ENCODE measurements at places on chromosomes 1 and 21.

GRCh38 chr1:217063172-217063908 lies 340.1 kb upstream of the ESRRG start:
- ATAC-seq, result no peak

DNA sequence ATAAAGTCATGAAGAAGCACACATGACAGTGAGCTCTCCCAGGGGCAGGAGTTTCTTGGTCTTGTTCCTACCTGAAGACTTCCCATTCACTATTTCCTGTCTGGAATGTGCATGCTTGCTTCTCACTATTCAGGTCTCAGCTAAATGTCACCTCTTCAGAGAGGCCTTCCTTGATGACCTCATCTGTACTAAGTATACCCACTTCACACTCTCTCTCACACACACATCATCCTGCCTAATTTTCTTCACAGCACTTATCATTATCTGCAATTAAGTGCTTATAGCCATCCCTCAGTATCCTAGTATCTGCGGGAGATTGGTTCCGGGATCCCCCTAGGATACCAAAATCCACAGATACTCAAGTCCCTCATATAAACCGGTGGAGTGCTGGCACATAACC lies 146.4 kb upstream of the IVNS1ABP start:
- no peak for ATAC-seq

DNA sequence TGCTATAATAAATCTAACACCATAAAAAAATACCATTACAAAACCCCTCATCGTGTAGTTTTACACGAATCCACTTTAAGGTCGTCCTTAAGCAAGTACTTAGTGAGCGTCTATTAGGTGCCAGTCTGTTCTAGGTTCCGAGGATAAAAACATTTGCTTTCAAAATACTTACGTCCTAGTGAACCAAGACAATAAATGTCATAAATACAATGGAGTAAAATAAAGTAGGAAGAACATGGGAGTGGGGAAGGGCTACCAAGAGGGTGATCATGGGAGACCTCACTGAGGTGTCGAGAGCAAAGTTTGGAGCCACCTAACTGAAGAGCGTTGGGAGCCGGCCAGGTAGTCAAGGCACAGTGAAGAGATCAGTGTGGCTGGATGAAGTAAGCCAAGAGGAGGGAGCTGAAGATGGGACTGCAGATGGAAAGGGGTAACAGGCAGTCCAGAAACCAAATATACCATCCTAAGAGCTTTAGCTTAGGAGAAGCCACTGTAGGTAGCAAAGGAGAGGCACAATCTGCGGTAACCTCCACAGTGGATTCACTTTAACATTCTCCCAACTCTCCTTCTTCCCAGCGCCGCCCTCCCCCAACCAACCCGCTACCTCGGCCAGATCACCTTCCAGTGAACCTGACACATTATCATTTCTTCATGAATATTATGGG lies 684 bp downstream of the LTN1 start:
- ATAC-seq, result no peak

DNA sequence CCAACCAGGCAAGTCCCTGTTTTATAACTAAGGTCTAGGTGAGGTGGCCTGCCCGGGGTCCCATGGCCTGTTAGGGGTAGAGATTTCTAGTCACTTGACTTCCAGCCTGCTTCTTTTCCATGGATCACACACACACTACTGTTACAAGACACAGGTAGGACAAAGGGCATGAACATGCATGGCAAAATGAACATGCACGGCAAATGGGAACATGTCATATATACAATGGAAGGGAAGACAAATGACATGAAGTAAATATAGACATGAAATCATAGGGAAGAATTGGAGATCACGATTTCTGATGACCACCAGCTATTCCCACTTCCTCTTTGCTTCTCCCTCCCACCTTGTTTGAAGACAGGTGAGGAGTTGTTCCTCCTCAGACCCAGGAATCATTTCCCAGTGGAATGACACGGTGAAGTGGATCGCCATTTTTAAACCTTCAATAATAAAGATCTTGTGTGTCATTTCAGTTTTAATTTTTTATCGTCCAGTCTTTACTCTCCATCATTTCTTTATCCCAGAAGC lies 47.6 kb upstream of the ATF3 start:
- ATAC-seq, result no peak

GRCh38 chr1:206935491-206936067 lies 10.7 kb downstream of the PIGR start:
- peak; percentile 52 for ATAC-seq

DNA sequence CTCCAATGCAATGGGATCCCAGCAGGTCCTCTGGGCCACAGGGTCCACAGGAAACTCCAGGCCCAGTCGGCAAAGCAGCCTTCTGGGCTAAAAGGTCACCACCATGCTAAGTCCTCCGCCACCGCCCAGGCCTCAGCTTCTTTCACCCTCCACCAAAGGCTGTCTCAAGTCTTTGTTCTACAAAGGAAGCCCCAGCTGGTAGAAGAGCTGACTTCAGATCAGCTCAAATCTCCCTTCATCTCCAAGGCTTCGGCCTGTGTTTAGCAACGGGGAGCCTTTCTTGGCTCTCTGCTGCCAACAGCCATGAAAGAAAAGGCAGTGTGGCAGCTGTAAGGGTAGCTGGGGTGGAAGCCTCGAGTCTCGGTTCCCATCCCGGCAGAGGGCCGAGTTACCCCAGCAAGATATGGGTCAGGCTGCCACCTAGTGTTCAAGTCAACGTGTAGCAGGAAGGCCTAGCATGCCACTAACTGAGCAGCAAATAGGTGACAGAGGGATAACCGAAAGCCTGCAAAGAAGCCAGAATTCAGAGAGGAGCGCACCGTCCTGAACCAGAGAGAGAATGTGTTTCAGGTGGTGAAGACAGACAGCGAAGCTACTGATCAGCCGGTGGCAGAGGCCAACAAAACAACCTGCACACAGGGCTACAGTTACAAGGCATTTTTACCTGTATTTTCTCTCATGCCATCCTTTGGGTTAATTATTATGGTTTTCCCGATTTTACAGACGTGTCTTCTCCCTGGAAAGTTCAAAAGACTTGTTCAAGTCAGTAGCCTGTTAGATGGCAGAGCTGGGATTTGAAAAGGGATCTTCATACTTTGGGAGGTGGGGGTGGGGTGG lies 26.8 kb upstream of the CRNN start:
- peak; percentile 94 for ATAC-seq

GRCh38 chr1:184028854-184029623 lies 8.5 kb downstream of the COLGALT2 start:
- ATAC-seq, result no peak

DNA sequence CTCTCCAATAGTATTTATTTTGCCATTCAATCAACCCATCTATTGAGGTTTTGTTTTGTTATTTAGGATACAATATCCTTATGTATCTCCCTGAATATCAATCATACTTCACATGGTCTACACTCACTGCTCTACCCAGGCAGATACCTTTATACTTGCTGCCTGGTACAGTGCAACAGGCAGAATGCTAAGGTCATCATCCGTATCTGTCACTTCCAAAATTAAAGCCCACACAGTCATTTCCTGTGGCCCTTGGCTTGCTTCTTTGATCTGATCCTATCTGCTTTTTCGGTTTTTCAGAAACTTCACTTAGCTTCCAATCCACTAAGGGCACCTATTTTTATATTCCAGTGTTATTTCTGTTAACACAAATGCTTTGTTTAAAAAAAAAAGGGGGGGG lies 22.3 kb upstream of the ZZZ3 start:
- no peak for ATAC-seq

DNA sequence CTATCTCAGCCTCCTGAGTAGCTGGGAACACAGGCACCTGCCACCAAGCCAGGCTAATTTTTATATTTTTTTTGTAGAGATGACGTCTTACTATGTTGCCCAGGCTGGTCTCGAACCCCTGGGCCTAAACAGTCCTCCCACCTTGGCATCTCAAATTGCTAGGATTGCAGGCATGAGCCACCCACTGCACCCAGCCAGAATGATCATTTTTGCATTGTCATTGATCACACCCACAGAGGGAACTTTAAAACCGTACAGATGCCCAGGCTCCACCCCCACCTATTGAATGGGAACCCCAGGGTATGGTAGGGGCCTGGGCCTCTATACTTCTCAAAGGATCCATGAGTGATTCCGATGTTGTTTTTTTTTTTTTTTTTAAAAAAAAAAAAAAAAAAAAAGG lies 36.7 kb downstream of the ETNK2 start:
- ATAC-seq, result no peak

DNA sequence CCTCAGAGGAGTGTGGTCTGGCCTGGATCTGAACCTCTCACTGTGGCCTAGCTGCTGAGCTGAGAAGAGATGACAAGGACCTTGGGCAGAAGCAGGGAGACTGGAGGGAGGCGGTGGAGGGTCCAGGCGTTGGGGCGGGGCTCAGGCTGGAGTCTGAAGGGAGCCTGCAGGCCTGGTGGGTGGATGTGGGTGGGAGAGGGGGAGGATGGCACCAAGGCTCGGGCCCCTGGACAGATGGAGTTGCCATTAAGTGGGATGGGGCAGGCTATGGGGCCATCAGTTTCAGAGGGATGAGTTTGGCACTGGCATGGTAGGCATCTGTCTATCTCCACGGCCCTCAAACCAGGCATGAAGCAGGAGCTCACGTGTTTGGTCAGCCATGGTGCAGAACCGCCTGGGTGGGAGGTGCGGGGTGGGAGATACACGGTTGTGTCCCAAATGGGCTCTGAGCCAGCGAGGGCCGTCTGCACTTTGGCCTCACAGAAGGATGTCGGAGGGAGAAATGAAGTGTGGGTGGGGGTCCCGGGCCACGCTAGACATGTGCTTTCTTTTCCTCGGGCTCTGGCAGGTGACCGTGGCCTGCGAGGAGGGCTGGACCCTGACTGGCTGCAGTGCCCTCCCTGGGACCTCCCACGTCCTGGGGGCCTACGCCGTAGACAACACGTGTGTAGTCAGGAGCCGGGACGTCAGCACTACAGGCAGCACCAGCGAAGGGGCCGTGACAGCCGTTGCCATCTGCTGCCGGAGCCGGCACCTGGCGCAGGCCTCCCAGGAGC lies 23.6 kb downstream of the PCSK9 start:
- ATAC-seq, result no peak

GRCh38 chr1:109391157-109391556 lies 6.6 kb downstream of the SORT1 start:
- ATAC-seq, result no peak

DNA sequence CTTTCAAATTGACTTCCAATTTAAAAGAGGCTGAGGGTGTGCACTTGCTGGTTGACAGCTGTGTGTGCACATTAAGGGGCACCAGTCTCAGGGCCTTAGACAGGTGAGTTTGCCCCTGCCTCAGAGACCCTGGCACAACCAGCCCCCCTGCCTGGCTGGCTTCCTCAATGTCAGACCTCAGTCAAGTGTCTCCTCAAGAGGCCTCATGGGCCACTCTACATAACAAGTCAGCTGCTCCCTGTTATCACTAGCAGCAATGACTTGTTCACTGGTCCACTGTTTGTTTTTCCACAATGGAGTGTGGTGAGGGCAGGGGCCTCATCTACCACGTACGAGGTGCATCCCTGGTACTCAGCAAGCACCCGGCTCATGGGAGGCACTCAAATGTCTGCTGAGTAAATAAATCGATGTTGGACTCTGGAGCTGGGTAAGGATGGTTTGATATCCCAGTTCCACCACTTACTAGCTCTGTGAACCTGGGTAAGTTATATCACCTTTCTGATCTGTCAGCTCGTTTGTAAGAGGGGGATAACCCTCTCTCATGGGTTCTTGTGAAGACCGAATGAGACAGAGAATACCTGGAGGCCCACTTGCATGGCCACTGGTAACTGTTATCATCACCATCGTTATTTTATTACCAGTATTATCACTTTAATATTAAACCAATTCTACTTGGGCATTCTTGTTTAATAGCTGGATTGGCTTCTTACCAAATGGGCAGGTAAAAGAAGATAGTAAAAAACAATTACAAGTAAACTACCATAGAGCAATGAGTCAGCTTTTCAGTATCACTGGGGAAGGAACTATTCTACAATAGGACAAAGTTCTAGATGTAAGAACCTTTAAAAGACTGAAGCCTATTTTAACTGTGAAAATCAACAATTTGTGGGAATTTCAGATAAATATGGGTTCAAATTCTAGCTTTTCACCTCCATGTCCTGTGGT lies 64.6 kb downstream of the SLC66A1 start:
- ATAC-seq, result no peak

DNA sequence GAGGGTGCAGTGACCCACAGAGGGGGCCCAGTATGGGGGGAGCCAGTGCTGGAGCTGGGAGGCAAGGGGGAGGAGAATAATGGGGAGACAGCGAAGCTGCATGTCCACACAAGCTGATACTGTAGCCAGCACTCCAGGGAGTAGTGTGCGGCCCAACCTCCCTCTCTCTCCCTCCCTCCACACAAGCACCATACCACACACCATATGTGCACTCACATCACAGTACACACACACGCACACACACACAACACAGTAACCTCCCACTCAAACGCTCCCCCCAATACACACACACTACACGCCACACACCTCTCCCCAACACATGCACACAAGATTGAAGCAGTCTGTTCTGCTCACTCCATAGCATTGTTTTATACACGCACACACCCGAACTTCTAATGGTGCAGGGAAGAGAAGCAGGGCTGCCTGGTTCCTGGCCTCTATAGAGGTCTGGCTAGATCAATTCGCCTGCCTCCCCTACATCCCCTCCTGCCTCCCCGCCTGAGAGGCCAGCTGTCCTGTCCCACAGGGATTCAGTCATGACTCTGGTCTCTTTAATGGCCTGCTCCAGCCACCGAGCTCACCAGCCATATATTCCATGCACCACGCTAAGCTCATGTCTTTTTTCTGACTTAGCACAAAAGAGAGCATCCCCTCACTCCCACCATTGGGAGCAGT lies 3.8 kb downstream of the NCDN start:
- no peak for ATAC-seq

DNA sequence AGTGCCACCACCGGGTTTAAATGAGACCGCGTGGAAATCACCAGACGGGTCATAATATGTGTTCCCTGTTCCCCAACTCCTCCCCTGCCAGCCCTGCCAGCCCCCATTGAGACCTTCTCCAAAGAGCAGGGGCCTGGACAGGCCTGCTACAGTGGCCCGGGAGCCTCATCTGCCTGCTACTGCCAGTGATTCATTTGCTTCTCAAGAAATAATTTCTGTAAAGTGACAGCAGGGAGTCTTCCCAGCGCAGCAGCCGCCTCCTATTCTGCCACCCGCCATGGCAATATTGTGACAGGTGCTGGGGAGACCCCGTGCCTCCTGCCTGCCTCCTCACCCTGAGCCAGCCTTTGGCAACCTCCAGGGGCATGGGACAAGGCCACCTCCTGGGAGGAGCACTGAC lies 8.9 kb downstream of the IFFO2 start:
- no peak for ATAC-seq

GRCh38 chr1:197103300-197103699 lies 36.2 kb upstream of the F13B start:
- ATAC-seq, result no peak

GRCh38 chr1:196466654-196467053 lies 141.6 kb downstream of the KCNT2 start:
- no peak for ATAC-seq

Data from activated CD4-positive, CD25-positive, alpha-beta regulatory T cell treated with anti-CD3 and anti-CD28 coated beads, Interleukin-2, amount 50 U/mL, for 24 hours (primary cell).